Stimulated activated CD4-positive, alpha-beta T cell treated with anti-CD3 and anti-CD28 coated beads, TNF-alpha, amount 100 ng/mL, for 1 hour (primary cell): ENCODE measurements at places on chromosomes 6 and 20.

- peak; percentile 34 for DNase-seq
These were observed at the start of gene LHFPL5 for GRCh38 chr6:35804996-35805736. TSS of gene LHFPL5 (plus strand) at chr6:35805352. CDS start at chr6:35805671, 319 bp downstream.

GRCh38 chr6:49528571-49528970, 21.9 kb upstream of the C6orf141 start:
- no peak for DNase-seq

- DNase-seq, result no peak
These were observed 17.0 kb upstream of the SLC22A3 start for GRCh38 chr6:160331204-160331603.

DNA sequence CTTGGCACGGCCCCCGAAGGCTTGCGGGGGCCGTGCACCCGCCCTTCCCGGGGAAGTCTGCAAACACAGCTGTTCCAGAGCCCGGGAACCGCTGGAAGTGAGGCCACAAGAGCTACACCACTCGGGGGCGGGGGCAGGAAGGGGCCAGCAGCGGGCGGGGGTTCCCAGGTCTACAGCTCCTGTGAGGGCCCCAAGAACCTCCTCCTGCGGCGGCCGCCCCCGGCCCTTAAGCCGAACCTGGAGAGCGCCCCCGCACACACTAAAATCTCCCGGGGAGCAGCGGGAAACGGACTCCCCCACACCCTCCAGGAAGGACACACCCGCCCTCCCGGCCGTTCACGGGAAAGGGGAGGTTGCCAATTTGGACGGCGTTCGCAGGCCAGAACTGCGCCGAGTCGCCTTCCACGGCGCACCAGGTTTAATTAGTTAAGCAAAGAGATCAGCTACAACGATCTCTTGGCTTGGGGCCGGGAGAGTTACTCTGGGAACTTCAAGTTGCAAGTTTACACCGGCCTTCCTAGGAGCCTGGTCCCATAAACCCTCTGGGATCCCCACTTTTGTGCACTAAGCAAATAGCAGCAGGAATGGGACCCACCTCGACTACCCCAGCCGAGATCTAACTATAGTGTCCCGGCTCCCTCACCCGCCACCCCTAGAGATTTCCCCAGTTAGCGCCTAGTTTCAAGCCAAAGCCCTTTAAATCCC, 1.7 kb downstream of the JAG1 start:
- no peak for DNase-seq

- DNase-seq, result no peak
These were observed 194.0 kb downstream of the GMPR start for GRCh38 chr6:16432075-16433032.

DNA sequence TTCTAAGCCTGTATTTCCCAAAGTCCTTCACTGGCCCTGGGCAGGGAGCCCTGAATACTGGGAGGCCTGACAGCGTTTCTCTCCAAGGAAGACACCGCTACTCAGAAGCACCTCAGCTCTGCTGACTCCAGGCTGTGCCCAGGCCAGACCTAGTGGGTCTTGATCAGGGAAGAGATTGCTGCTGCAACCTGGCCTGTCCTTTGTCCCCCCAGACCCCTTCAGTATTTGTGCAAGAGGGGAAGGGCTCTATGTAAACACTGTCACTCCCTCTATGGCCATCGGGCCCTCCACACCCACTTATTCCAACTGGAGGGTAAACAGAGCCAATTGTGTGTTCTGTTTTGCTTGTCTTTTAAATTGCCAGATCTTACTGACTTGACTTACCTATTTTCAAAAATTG, 20.6 kb downstream of the PLEKHG1 start:
- no peak for DNase-seq

- no peak for DNase-seq
These were observed 192.4 kb downstream of the BMP2 start for GRCh38 chr20:6959900-6960312.

DNA sequence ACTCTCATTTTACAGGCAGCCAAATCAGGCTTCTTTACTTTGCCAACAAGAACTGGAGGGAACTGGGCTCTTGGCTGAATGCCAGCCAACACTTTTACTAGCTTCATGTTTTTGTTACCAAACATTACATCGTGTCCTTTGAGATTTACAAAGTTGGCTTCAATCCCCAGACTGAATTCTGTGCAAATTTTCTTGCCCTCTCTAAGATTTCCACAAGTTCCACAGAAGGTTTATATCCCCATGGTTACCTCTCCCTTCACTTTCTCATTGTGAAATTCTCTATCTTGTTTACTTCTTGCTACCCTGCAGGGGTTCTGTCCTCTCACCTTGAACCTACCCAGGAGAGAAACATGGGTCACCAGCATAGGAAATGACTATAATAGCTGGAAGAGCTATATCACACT, 37.6 kb upstream of the PLCB1 start:
- DNase-seq, result no peak

DNA sequence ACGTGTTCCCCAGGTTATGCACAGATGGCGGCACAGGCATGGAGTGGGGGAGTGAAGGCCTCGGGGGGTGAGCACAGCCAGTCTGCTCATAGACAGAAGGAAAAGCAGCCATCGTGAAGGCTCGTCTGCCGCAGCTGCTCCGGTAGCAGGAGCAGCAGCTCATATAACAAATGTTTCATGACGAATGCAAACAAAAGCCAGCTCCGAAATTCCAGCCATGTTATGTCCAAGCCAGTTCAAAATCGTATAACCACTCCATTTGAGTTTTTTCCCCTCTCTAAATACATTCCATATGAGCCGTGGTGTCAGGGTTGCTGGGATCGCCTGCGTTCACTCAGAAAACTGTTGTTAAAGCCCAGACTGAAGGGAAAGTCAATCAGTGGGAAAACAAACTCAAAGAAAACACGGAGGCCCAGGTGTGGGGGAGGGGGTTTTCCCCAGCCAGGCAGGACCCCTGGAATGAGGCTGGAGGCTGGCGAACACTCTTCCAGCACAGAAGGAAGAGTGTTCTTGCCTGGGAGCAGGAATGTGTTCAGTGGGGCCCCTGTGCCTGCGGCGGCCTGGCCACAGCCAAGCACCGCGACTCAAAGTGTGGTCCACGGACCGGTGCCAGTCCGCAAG, 280.4 kb upstream of the TAB2 start:
- DNase-seq, result no peak

- DNase-seq, result no peak
These were observed 62.6 kb upstream of the THEMIS start for GRCh38 chr6:127963495-127963894.

DNA sequence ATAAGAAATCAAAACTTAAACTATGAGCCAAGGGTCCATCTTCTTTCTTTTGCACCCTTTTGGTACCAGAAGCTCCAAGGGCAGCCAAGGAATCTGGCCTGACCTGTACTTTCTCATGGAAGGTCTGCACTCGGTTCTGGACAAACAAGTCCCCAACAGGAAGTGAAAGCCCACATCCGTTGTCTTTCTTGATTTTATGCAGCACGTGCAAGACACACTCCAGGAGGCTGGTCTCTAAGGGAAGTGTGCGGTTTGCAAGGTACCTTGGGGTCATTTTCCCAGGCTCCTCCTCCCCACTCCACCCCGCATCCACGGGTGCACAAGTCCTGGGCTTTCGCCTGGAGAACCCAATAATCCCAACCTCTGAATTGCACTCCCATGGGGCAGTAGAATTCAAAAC, 101.9 kb downstream of the NFATC2 start:
- DNase-seq, result no peak

- DNase-seq, result no peak
These were observed 114.6 kb upstream of the FOXQ1 start for GRCh38 chr6:1197309-1197708.

GRCh38 chr6:41224800-41225199, 3.3 kb upstream of the TREML4 start:
- no peak for DNase-seq
